ENCODE measurements at places on chromosomes 1 and 21.

DNA sequence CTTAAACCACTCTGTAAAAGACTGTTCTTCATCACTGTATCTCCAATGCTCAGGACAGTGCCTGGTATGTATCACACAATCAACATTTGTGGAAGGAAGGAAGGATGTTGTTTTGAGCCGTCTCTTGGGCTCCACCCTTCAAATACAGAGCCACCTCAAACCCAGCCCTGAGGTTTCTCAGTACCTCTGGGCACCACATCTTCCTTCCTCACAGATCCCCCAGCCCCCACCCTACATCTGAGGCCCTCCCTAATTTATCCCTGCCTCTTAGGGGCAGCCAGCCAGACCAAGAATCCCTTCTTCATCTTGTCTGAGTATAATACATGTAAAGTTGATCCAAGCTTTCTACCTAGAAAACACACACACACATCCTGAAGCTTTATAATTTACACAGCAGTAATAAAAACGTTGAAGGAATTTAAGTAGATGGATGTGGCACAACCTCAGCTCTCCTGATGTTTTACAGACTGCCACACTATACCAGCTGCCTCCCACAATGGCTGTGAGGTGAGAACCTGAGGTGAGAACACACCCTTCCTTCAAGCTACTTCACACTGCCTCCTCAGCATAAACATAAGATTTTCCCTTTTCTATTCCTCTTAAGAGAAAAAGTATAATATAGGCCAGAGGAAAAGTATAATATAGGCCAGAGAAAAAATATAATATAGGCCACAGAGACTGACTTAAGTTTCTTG is 48.5 kb downstream of the CDC7 start:
- DNase-seq, result peak; percentile 11

DNA sequence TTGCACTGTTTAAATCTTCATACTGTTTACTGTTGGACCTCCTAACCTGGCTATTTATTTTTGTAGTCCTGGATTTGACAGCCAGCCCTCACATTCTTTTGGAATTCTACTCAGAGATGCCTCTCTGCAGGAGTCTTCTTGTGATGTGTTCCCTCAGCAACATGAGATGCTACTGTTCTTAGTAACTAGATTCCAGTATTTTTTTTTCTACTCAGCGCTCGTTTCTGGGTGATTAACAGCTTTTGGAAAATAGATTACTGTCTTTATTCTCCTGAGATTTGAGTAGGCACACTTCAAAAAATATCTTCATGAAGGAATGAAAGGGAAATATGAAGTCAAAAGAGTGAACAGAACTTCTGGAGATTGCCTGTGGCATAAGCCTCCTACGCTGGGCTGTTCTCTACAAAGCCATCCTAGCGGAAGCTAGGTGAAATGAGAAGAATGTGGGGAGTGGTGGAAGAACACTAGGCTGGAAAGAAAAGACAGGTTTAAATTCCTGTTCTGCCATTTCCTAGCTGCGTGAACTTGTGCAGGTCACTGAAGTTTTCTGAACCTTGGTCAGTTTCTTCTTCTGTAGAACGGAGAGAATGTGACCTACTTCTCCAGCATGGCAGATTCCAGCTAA is 75.9 kb downstream of the LRRC8C start:
- no peak for DNase-seq

DNA sequence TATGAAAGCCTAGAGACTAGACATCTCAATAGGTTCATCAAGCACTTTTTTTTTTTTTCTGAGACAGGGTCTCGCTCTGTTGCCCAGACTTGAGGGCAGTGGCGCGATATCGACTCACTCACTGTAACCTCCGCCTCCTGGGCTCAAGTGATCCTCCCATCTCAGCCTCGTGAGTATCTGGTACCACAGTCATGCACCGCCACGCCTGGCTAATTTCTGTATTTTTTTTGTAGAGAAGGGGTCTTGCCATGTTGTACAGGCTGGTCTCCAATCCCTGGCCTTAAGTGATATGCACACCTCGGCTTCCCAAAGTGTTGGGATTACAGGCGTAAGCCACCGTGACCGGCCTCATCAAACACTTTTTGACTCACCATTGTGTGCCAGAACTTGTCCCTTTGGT is 613 bp upstream of the GPATCH4 start:
- no peak for DNase-seq

- no peak for DNase-seq
Observed at GRCh38 chr1:31734582-31735107, 29.5 kb downstream of the ADGRB2 start.

- no peak for DNase-seq
Observed at GRCh38 chr1:234665975-234666605, 56.1 kb upstream of the IRF2BP2 start.

DNA sequence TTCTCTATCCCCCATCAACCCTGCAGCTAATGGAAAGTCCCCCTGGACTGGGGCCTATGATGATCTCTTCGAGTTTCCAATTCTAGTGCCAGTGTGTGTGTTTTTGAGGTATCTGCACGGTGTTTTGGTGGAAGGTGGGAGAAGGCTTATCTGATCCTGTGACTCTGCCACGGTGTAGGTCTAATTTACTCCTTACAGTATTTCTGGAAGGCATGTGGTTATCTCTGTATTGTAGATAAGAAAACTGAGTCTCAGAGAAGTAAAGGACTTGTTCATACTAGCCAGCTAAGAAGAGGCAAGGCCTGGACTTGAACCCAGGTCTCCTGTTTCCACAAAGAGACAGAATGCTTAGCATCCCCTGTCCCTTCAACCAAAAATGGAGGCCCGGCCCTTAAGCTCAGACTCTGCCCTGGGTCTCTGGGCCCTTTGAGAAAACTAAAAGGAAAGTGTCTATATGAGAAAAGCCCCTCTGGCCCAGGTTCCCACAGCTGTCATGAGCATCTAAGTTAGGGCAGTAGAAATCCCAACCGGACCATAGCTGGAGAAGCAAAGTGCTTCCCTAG is 20.3 kb downstream of the RIMS3 start:
- no peak for DNase-seq

DNA sequence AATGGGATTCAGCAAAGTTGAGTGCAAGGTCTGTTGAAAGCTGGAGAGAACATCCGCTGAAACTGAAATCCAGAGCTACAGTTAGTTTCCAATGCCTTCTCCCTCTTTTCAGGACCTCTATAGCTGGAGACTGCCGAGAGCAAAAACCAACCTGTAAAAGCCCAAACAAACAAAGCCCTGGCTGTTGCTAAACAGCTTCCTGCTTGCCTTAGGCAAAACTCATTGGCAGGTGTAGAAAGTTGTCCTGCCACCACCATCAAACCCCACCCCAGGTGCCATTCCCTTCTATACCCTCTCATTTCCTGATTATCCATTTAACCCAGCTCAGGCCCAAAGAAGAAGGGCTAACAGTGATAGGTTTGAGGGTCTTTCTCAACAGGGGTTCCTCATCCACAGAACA is 24.7 kb downstream of the SCYL3 start:
- DNase-seq, result no peak

DNA sequence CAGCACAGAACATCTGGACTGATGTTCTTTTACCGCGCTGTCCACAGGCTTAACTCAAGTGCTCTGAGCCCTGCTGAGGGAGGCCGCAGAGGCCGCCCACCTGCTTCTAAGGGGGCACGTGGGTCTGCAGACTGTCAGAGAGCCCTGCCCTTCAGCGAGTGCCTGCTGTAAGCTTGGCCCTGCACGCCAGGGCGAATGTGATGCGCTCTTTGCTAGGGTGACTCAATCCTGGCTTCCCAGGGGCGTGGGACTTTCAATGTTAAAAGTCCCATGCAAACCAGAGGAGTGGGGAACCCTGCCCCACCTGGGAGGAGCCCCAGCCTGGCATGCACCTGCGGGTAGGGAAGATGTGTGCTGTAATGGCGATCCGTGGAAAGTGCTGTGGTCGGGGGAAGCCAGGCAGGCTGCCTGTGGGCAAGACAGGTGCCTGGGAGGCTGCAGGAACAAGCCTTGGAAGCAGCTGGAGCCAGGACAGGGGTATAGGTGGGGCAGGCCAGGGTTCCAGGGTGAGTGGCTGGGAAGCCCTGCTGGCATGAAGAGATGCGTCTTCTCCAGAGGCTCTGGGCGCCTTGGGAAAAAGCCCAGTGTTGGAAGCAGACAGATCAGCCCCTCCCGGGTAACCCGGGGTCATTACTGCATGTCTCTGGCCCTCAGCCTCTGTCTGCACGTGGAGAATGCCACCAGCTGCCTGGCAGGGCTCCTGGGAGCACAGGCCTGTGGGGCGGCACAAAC is 594 bp upstream of the PANK4 start:
- DNase-seq, result no peak

DNA sequence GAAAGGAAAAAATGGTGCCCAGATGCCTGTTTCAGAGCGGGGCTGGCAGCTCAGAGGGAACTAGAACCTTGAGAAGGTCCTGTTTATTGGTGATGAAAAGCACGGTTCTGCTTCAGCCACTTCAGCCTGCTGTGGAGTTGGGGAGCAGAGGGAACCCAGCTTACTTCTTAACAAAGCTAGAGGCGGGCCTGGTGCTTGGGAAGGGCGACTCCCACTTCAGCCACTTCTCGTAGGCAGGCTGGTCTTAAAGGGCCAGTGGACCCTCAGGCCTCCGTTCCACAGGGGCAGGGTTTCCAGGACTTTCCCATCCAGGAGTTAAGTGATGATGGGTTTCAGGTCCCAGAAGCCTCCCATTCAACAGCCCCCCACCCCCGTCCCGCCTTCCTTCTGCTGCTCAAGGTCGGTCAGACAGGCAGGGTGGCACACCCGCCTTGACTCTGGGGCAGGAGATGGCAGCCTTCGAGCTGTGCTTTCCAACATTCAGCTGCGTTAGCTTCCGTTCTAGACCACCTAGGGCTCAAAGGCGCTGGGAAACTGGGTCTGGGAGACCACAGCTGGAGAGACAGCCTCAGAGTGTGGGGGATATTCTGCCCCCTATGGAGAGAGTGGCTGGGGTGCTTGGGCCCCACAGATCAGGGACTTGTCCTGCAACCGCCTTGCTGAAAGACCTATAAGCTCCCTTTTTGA is 3.4 kb downstream of the RUNX3 start:
- DNase-seq, result no peak

- no peak for DNase-seq
Observed at GRCh38 chr21:41497008-41497407, 10.9 kb downstream of the TMPRSS2 start.

DNA sequence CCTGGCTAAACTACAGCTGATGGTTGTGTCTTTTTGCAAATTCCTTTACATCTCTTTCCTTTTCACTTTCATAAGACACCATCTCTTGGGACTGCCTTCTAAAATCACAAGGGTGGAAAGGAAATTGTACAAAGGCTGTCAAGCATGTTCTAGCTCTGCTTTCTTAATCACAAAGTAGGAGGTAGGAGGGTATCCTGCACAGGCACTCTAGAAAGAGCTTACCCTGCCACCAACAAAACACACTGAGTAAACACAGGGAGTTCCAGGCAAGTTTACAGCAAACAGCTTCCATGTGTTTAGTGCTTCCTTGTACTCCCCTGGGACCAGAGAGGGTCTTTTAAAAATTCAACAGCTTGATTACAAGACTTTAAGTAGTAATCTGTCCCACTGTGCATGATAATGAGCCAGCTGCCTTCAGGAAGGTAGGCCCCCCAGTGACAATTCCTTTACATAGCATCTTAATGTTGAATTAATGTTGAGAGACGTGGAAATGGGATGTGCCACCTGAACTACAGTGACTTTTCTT is 2.4 kb downstream of the PLPP3 start:
- no peak for DNase-seq

GRCh38 chr1:156498432-156499193 is 2.0 kb downstream of the MEF2D start:
- DNase-seq, result no peak

GRCh38 chr1:96962216-96962615 is 240.6 kb downstream of the PTBP2 start:
- no peak for DNase-seq

DNA sequence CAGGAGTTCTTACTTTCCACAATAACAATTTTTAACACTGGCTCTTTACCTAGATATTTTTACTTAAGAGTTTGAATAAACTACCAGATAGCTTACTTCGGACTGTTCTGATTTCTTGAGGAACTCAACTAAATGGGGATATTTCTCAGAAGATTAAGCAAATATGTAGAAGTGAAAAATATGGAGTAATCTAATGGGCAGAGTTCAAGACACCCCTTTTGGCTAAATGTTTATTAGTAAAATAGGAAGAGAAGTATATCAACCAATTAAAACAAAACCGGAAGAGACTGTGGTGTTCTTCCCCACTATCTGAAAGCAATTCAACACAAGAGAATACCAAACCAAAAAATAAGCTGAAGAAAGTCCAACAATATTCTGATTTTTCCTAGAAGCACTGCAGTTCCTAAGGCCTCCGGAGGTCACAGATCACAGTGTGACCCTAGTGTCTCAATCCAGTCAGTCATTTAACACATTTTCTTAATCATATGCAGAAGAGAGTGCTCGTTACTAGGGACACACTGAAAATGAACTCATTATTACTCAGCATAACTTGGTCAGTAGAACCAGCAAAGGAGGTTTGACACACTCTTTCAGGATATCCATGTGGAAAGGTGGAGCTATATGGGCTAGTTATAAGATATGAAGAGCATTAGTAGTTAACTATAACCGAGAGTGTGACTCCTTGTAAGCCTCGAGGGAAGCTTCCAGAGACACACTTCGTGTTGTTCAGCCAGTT is 5.2 kb downstream of the SIPA1L2 start:
- no peak for DNase-seq

DNA sequence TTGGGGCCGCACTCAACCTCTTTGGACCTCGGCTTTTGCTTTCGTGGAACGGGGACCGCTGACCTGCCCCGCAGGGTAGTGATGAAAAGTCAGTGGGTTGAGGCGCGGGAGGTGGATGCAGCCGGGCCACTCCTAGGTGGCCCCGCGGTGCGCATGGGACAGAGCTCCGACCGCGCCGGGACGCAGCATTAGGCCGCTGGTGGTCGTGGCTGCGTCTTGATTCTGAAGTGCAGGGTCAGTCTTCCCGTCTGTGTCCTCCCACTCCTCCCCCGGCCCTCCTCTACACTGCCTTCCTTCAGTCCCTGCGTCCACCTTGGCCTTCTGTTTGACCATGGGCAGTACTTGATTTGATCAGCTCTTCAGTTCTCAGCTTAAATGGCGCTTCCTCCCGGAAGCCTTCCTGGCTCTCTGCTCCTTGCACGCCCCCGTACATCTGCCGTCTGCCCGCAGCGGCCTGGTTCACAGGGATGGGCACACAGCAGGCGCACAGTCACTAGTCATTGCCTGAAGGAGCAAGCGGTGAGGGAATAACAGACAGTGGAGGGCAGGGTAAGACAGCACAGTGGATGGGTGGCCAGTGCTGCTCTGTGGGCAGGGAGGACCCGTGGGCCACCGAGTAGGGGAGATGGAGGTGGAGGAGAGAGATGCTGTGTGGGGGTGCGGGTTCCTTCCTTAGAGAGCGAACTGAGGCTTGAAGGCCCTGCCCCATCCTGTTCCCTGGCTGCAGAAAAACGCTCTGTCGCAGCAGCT is 633 bp downstream of the THEMIS2 start:
- peak; percentile 27 for DNase-seq

GRCh38 chr21:28745131-28746016 is 247.3 kb downstream of the LTN1 start:
- peak; percentile 62 for DNase-seq

DNA sequence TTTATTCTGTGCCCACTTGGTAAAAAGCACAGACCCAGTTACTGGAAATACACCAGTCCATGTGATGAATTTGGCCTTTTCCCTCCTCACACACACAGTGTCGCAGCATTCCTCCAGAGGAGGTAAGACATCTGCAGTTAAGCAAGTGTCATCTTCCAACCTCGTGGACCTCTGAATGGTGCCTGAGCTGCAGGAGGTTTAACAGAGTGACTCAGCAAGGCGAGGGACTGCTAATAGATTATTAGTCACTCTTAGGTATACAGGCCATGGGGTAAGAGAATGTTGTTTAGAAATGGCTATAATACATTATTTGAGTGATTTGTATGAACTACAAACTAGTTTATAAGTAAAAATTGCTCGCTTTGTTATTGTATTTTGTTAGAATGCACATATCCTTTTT is 8.6 kb upstream of the LRRC8B start:
- DNase-seq, result no peak

Measured in activated CD4-positive, alpha-beta T cell treated with anti-CD3 and anti-CD28 coated beads, Interleukin-2, amount 50 U/mL, for 1 hour (primary cell).